ENCODE measurements at places on chromosomes 12 and 14. TPM values are rescaled to one million over a fixed set of nuclear protein-coding genes. Genes with fewer than 3 reads are reported as not detected.

C1QL4 gene
- total RNA-seq = not detected

TSPAN9 gene
- 365 TPM for total RNA-seq

- H3K4me3 ChIP-seq = no peak overlapping the region
- no peaks in the 10 kb centered on the region for H3K27me3 ChIP-seq
These were observed 84.6 kb downstream of the SETD3 start for GRCh38 chr14:99395909-99396530.

KRT2 gene
- total RNA-seq = not detected

DNA sequence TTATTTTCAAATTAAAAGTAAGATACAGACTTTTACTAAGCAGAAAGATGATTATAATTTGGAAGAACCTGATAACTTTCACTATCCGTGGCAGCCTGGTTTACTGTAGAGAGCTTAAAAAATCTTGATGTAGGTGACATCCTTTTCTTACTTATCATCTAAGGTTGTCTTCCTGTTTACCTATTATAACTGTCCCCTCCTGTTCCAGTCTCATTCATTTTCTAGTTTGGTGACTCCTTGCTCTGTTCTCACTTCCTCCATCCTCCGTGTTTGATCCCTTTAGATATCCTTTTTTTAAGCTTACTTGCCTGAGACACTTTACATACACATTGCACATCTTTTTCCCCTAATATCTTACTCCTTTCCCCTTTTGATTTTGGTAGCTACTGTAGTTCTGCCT, 27.5 kb downstream of the CCDC91 start:
- no peak for DNase-seq
- H3K4me1 ChIP-seq = no peaks in the 10 kb centered on the region
- no peaks in the 10 kb centered on the region for H3K27me3 ChIP-seq
- no peak overlapping the region for H3K4me3 ChIP-seq

NXPH4 gene
- 0.82 TPM for total RNA-seq

CCDC196 gene
- total RNA-seq = not detected

DNA sequence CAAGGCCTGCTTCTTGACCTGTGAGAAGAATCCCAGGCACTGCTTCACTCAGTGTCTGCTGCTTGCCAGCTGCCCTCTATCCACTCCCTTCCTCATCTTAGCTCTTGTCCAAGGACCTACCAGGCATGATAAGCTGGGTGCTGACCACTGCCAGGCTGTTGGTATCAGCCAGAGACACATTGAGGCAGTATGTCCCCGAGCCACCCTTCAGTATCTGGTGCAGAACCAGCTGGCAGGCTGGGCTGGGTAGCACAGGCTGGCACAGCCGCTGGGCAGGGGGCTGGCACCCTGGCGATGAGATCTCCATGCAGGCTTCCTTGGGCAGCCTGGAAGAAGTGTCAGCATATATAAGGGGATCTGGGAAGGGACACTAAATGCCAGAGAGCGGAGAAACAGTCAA, 10.5 kb downstream of the PMEL start:
- H3K4me3 ChIP-seq = no peak overlapping the region
- H3K27ac ChIP-seq = no peak overlapping the region
- no peaks in the 10 kb centered on the region for H3K36me3 ChIP-seq
- no peaks in the 10 kb centered on the region for H3K4me1 ChIP-seq

DNA sequence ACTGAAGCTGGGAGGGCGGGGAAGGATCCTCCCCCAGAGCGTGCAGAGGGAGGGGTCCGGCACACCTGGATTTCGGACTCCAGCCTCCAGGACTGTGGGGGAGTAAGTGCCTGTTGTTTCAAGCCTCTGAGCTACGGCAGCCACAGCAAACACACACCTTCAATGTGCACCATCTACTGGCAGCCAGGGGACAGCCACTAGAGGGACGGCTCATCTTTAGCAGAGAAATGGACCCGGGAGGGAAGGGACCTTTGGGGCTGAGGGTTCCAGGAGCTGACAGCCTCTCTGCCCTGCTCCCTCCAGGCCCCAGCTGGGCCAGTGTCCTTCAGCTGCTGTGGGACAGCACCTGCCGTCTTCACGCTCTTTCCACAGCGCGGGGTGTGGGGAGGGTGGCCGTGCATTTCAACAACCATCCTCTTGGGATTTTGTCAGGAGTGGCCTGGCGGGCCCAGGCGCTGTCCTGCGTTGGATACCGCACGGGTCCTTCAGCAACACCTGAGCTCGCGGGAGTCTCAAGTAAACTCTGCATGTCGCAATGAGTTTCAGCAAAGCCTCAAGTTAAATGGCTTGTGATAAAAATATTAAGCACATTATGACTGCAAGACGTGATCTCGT, 209.2 kb upstream of the C14orf180 start:
- H3K4me1 ChIP-seq = no peaks in the 10 kb centered on the region
- no peak overlapping the region for H3K27ac ChIP-seq
- no peak overlapping the region for H3K4me3 ChIP-seq
- DNase-seq = peak; percentile 9
- no peaks in the 10 kb centered on the region for H3K36me3 ChIP-seq

GRCh38 chr12:46260913-46261476, 7.8 kb downstream of the SLC38A1 start:
- H3K4me1 ChIP-seq = peaks cover 58% of the 10 kb centered on the region
- H3K36me3 ChIP-seq = no peaks in the 10 kb centered on the region
- DNase-seq = no peak
- H3K27me3 ChIP-seq = no peaks in the 10 kb centered on the region
- no peak overlapping the region for H3K4me3 ChIP-seq

DNA sequence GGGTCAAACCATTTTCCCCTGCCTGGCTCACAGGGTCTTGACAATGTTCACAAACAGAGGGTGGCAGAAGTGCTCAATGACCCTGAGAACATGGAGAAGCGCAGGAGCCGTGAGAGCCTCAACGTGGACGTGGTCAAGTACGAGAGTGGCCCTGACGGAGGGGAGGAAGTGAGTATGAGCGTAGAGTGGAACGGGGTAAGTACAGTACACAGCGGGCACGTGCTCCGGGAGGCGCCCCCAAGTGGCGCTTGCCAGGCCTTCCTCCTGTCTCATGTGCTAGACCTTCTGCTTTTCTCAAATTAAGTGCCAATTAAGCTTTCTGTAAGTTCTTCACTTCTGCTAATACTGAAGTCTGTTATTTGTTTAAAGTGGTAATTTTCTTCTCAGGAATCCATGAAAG, 35.9 kb downstream of the XRCC3 start:
- peaks cover 20% of the 10 kb centered on the region for H3K36me3 ChIP-seq
- H3K27me3 ChIP-seq = no peaks in the 10 kb centered on the region
- DNase-seq = peak; percentile 42
- H3K4me3 ChIP-seq = no peak overlapping the region
- H3K27ac ChIP-seq = no peak overlapping the region
- H3K4me1 ChIP-seq = no peaks in the 10 kb centered on the region

DNA sequence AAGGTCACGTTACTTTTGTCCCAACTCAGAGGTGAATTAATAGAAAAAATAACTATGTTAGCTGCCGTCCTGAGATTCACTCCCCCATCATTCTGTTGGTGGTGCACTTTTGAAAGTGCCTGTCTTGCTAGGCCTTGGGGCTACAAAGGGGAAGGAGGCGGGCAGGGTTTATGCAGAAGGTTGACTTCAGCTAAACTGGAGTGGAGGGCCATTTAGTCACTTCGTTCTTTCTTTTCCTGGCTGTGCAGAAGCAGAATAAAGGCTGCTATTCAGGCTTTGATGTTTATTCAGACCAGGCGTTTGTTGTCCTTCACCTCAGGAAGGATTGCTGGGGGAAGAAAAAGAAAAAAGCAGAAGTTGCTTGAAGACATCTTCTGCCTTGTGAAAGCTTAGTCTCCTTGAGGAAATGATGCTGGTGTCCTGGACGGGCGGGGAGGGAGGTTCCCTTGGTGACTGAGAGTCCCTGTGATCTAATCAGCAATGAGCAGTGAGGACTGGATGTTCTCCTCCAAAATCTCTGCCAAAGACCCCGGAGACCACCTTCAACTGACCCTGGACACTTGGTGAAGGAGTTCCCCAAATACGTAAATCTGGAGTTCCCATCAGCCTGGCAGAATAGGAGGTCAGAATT, 4.0 kb downstream of the GLT1D1 start:
- H3K27ac ChIP-seq = no peak overlapping the region
- no peak for DNase-seq
- no peaks in the 10 kb centered on the region for H3K4me1 ChIP-seq
- H3K27me3 ChIP-seq = peaks cover 42% of the 10 kb centered on the region
- H3K36me3 ChIP-seq = no peaks in the 10 kb centered on the region

GYS2 gene
- 0.35 TPM for total RNA-seq

TMEM63C gene
- total RNA-seq = 0.37 TPM

- H3K36me3 ChIP-seq = no peaks in the 10 kb centered on the region
- H3K27ac ChIP-seq = no peak overlapping the region
- no peak overlapping the region for H3K4me3 ChIP-seq
- H3K4me1 ChIP-seq = no peaks in the 10 kb centered on the region
These were observed 3.9 kb downstream of the RNASE11 start for GRCh38 chr14:20583908-20584307.

- no peak for DNase-seq
- H3K36me3 ChIP-seq = no peaks in the 10 kb centered on the region
- no peak overlapping the region for H3K4me3 ChIP-seq
- H3K4me1 ChIP-seq = no peaks in the 10 kb centered on the region
These were observed 425.8 kb downstream of the NPAS3 start for GRCh38 chr14:33364466-33364865.

- H3K36me3 ChIP-seq = peaks cover 86% of the 10 kb centered on the region
- H3K27me3 ChIP-seq = no peaks in the 10 kb centered on the region
- H3K4me1 ChIP-seq = no peaks in the 10 kb centered on the region
- DNase-seq = no peak
- no peak overlapping the region for H3K27ac ChIP-seq
These were observed 13.2 kb upstream of the OVCH1 start for GRCh38 chr12:29510591-29511185.

AVPR1A gene
- 1.3 TPM for total RNA-seq

DLK1 gene
- total RNA-seq = 12.4 TPM

DNA sequence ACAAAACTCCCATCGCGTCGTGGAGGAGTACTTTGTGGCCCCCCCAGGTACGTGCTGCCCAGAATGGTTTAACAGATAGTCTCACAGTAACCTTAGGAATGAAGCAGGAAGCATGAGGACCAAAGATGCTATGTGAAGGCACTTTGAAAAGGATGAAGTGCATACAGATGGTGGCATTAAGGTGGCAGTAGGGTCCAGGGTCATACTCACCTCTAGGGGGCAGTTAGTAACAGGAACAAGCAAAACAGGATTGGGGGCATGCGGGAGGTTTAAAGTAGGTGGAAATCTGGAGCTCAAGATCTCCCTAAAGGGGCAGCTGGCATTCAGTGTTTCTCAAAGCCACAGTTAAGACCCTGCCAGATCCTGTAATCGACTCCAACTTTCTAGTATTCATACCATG, 10.9 kb downstream of the GATC start:
- H3K4me1 ChIP-seq = no peaks in the 10 kb centered on the region
- no peak for DNase-seq
- no peaks in the 10 kb centered on the region for H3K27me3 ChIP-seq
- peaks cover 85% of the 10 kb centered on the region for H3K36me3 ChIP-seq
- H3K4me3 ChIP-seq = no peak overlapping the region

RPS6KL1 gene
- 22.1 TPM for total RNA-seq

PTPRB gene
- 33.8 TPM for total RNA-seq

DNA sequence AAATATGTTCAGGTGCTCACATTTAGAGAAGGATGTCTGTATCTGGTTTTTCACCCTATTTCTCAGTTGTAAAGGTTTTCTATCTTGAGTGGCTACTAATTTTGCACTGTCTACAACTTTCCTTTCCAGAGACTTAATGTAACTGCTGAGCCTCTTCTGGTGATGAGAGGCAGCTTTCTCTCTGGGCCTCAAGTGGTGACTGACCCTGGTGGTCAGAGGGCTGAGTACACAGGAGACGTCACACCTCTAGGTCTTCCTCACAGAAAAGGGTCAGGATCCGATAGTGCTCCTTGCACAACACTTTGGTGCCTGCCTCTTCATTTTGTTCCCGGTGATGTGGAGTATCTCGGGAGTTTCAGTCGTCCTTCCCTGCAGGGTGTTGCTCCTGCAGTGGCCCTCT, 76.8 kb downstream of the LIN7A start:
- H3K4me1 ChIP-seq = no peaks in the 10 kb centered on the region
- H3K27me3 ChIP-seq = no peaks in the 10 kb centered on the region
- no peak overlapping the region for H3K27ac ChIP-seq
- no peak overlapping the region for H3K4me3 ChIP-seq

GRCh38 chr12:62701492-62701891, 233.5 kb downstream of the PPM1H start:
- DNase-seq = no peak
- H3K4me3 ChIP-seq = no peak overlapping the region
- no peaks in the 10 kb centered on the region for H3K27me3 ChIP-seq
- peaks cover 54% of the 10 kb centered on the region for H3K4me1 ChIP-seq
- H3K27ac ChIP-seq = no peak overlapping the region

TAS2R9 gene
- total RNA-seq = not detected

GRCh38 chr12:62712681-62713573, 222.0 kb downstream of the PPM1H start:
- H3K27ac ChIP-seq = peak overlapping the region; percentile 82
- H3K36me3 ChIP-seq = no peaks in the 10 kb centered on the region
- DNase-seq = no peak
- peaks cover 4% of the 10 kb centered on the region for H3K4me1 ChIP-seq

GRCh38 chr14:54098536-54098935, 141.9 kb upstream of the BMP4 start:
- no peak overlapping the region for H3K27ac ChIP-seq
- no peaks in the 10 kb centered on the region for H3K4me1 ChIP-seq
- H3K36me3 ChIP-seq = no peaks in the 10 kb centered on the region
- DNase-seq = no peak
- H3K27me3 ChIP-seq = no peaks in the 10 kb centered on the region
- no peak overlapping the region for H3K4me3 ChIP-seq

TTC9 gene
- total RNA-seq = 1.3 TPM

- H3K4me3 ChIP-seq = no peak overlapping the region
- DNase-seq = no peak
- no peaks in the 10 kb centered on the region for H3K27me3 ChIP-seq
- H3K36me3 ChIP-seq = peaks cover 69% of the 10 kb centered on the region
- H3K27ac ChIP-seq = no peak overlapping the region
These were observed 67.2 kb downstream of the KDM2B start for GRCh38 chr12:121513464-121514183.

SLC25A47 gene
- not detected for total RNA-seq

SLC25A21 gene
- 0.08 TPM for total RNA-seq

DNA sequence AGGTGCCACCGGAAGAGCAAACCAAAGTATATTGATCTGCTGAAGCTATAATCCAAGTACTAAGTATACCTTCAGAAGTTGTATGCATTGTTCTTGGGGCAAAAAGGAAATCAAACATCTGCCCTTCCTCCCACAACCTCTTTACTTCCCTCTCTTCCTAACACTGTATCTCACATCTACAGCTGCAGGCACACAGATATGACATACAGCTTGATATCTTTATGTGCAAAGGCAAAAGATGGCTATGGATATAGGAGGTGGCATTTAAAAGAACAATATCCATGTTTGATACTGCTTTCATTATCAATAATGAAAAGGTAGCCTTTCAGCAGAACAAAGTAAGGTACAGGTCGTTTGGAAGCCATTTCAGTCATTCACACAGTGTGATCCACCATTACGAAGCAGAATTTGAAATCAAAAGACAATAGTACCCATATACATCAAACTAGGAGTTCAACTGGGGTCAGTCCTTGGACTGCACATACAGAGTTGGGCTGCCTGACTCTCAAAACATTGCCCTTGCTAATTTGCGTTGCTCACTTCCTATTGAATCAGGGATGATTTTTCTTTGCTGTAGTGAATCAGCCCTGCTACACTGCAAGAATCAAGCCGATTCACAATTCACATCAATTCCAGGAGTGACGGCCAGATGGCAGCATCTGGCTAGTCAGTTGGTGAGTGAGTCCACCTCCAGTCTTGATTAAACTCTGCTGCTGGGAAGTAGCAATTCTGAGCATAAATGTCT, 8.9 kb downstream of the ANG start:
- H3K27ac ChIP-seq = no peak overlapping the region
- H3K4me1 ChIP-seq = no peaks in the 10 kb centered on the region
- no peaks in the 10 kb centered on the region for H3K27me3 ChIP-seq
- H3K36me3 ChIP-seq = no peaks in the 10 kb centered on the region
